ENCODE measurements at places on chromosomes 16 and 17.

- DNase-seq, result no peak
Observed at GRCh38 chr16:75392906-75393305, 40.4 kb downstream of the CFDP1 start.

- peak; percentile 87 for DNase-seq
Observed at GRCh38 chr16:29811896-29812665, at the start of gene PRRT2. Gene PRRT2, plus strand, starts transcription at chr16:29812193. Its CDS starts 862 bp downstream, at chr16:29813055.

DNA sequence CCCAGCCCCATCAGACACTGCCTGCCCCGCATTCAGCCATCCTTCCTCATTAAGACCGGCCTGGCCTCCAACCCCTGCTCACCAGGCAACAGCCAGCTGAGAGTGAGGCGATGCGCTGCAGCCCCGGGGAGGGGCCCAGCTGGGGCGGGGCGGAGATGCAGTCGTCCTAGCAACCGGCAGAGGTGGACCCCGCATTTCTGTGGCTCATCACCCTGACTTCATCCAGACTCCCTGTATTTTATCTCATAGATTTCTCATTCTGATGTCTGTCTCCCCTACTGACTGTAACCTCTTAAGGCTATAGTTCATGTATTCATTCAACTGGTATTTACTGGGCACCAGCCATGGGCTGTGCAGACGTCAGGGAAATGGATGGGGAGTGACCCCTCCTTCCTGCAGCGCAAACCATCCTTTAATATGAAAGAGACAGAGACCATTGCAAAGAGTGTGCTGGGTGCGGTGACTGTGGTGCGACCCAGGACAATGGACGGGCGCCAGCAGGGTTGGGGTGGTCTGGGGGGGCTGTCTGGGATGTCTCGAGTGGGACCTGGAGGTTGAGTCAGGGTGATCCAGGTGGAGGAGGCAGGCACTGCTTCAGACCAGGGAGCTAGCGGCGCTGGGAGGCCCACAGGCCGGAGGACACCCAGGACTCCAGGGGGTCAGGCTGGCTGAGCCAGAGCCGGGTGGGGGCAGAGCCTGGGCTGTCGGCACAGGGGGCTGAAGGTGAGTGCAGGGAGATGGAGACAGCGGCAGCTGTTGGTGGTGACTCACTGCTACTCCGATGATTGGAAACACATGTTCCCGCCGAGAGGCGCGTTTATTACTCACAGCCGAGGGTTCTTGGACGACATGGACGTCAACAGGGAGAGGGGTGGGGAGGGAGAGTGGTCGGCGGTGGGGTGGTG lies 10.5 kb upstream of the TIMP2 start:
- DNase-seq, result no peak

- peak; percentile 53 for DNase-seq
Observed at GRCh38 chr17:79019632-79020584, 4.1 kb upstream of the C1QTNF1 start.

GRCh38 chr17:63096426-63096825 lies 130.4 kb downstream of the TANC2 start:
- DNase-seq, result no peak

All from NCI-H1417 (cell line).